Stomach (tissue), 19 donors: ENCODE measurements at places on chromosomes 2 and 18. TPM values are rescaled to one million over a fixed set of nuclear protein-coding genes. Genes with fewer than 3 reads are reported as not detected.

DNA sequence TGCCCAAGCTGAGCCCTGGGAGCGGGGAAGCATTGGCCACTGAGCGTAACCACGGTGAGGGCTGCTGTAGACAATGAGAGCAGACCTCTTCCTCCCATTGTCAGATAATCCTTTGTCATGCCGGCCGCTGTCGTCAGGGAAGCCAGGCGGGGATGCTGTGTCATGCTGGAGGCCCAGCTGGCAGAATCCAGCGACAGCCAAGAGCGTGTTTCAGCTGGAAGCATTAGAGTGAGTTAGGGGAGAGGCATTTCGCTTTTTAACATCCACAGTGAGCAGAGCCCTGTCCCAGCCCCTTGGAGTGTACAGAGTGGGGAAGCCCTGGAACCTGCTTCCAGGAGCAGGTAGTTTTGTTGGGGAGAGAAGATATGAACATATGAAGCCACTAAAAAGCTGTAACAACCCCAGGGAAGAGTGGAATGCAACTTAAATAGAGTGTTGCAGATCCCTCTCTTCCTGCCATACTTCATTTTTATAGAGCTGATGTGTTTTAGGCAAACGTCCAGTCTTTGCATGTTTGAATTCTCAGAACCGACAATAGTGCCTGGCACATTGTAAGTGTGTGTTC, 7.0 kb downstream of the CTIF start:
- peak; percentile 86 for DNase-seq

DNA sequence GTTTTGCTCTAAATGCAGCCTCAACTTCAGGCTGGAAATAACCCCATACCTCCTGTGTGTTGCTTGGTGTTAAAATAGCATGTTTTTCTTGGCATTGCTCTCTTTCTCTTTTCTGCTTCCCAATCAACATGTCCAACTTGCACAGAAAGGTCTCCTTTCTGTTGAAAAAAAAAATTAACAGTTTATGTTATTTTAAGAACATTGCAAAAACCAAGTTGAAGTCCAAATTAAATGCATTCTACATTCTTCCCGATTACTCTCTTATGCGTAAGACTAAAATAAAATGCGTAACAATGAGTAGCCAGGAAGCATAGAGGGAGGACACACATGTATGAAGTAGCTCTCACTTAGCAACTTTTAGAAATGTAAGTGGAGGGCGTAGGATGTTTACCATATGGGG, 1406.1 kb upstream of the NXPH2 start:
- DNase-seq: no peak

DNA sequence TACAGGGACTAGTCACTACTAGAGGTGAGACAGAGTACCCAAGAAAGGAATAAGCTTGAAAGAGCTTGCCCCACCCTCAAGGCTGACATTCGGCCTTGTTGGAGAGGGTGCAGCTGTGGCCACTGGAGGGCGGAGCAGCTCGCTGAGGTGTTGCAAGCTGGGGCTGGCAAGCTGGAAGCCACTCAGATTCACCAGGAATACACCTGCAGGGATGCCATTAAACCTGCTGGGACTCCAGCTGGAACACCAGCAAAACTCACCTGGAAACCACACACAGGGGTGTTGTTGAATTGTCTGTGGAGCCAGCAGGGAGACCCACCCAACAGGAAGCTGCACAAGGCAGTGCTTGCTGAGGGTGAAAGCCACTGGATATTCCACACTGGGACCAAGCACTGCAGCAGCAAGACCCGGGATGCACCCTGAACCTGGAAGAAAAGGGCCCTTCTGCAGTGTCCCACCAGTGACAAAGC, 26.1 kb downstream of the KCTD18 start:
- DNase-seq: peak; percentile 85

- DNase-seq: no peak
Measured at GRCh38 chr18:52484977-52485376, 145.0 kb downstream of the DCC start.

DNA sequence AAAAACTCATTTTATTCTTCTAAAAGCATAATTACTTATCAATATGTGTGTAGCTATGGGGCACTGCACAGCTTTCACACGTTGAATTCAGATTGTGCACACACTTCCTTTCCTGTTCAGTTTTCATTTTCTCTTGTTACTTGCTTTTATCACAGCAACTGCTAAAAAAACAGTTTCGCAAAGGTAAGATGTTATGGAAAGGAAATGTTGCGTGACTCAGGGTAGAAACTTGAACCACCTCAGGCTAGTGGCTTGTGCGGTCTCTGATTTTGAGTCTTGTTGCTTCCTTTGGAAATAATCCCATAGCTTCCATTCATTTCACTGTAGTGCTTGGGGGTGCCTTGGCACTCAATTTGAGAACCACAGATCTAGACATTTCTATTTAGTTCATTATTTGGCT, 171.9 kb downstream of the FMNL2 start:
- DNase-seq: no peak

DNA sequence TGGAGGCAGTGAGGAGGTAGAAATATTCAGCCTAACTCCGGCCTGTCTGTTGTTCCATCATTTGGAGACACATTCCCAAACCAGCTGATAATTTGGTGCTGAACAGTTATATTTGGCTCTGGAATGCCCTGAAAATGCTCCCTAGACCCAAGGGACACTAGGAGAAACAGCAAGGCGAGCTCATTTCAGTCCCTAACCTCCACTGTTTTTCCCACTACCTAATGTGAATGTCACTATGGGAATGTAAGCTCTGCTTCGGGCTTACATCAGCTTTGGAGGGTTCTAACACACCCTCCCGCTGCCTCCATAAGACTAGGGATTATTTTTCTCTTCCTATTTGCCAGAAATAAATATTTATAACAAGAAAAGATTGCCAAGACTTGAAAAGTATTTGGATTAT, 103.5 kb downstream of the ANTXR1 start:
- DNase-seq: no peak

- no peak for DNase-seq
Measured at GRCh38 chr2:239607517-239608191, 206.8 kb upstream of the HDAC4 start.

GRCh38 chr18:69215161-69215560, 185.5 kb upstream of the DOK6 start:
- DNase-seq: no peak

The SRD5A2 gene
- 0.18 TPM for total RNA-seq
